Panc1 (cell line): ENCODE measurements at places on chromosomes 11 and 22. TPM values are rescaled to one million over a fixed set of nuclear protein-coding genes. Genes with fewer than 3 reads are reported as not detected.

Gene HEPACAM
- not detected for total RNA-seq

Gene TH
- total RNA-seq: not detected

Gene C11orf91
- 1.3 TPM for total RNA-seq

Gene IGLL1
- not detected for total RNA-seq

Gene ZNF280B
- 0.10 TPM for total RNA-seq

Gene ARL14EP
- 22.1 TPM for total RNA-seq

Gene ADM
- total RNA-seq: 263 TPM

Gene SCN4B
- 0.33 TPM for total RNA-seq

Gene GAS2
- 0.87 TPM for total RNA-seq

Gene NELL1
- total RNA-seq: not detected

Gene MIAT
- 0.33 TPM for total RNA-seq

Gene C11orf42
- not detected for total RNA-seq

Gene LRRC10B
- total RNA-seq: 0.23 TPM

Gene DDX10
- total RNA-seq: 48.8 TPM

Gene OR5M8
- not detected for total RNA-seq

Gene GRIK4
- total RNA-seq: 0.62 TPM

Gene LMNTD2
- total RNA-seq: 21.8 TPM

Gene MS4A6E
- not detected for total RNA-seq

Gene PLXNB2
- total RNA-seq: 227 TPM

Gene SYT13
- 0.13 TPM for total RNA-seq

Gene TMEM121B
- total RNA-seq: 0.44 TPM

Gene SCGB1C1
- total RNA-seq: not detected

Gene TMEM223
- 20.1 TPM for total RNA-seq

Gene CELSR1
- total RNA-seq: 30.7 TPM

Gene CARD18
- 8.1 TPM for total RNA-seq

Gene IFITM10
- 18.0 TPM for total RNA-seq
